M059J (cell line): ENCODE measurements at places on chromosomes 11 and 22. TPM values are rescaled to one million over a fixed set of nuclear protein-coding genes. Genes with fewer than 3 reads are reported as not detected.

GRCh38 chr11:123083623-123084029 is 21.7 kb upstream of the HSPA8 start:
- peak; percentile 99 for DNase-seq

GRCh38 chr11:69486773-69487291 is 5.4 kb downstream of the LINC01488 start:
- DNase-seq, result no peak

DNA sequence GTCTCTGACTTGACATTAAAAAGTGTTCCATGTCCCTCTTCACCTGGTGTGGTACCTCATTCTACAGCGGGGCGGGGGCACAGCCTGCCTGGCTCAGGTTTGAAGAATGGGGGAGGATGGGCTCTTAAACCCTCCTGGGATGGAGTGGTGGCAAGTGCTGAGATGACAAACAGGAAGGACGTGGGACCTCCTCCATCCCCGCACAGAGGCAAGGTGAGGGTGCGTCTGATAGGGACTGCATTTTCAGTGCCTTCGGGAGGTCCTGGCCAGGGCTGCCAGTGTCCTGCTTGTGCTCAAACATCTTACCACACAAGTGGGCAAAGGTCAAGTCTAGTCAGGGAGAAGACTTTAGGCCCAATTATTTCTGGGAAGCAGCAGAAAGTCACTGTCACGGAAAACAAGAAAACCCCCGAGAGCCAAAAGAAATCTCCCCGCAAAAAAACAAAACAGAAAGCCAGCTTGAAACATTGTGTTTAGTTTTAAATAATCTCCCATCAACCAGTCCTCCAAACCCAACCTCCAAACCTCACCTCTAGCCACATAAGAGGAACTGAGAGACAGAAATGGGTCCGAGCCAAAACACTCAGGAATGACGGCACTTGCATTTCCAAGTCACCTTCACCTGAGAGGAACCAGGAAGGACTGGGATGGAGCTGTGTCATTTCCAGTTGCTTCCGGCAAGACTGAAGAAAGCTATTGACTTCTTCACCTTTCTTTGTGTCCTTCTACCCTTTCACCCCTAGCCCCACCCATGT is 966.5 kb downstream of the NTM start:
- DNase-seq, result no peak

- DNase-seq, result no peak
These were observed 24.5 kb upstream of the SERPIND1 start for GRCh38 chr22:20749453-20749852.

Gene P2RY6
- total RNA-seq, result 3.3 and 5.6 TPM in 2 replicates

DNA sequence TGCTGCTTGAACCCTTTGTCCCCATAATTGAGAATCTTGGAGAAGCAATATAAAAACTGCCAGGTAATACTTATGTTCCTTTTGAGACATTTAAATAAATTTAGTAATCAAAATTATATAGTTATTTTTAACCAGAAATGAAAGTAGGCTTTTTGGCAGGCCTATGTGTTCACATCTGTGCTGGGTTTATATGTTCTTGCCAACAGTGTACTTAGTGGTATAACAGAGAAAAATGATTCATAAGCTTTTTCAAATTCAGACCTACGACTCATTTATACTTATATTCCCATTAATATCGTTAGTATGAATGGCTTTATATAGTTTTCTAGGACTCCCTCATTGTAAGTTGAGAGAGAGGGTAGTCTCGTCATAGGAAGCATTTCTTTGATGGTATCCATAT is 79.0 kb downstream of the DDX10 start:
- no peak for DNase-seq

- peak; percentile 15 for DNase-seq
These were observed 390.5 kb downstream of the TBC1D22A start for GRCh38 chr22:47152938-47153337.

DNA sequence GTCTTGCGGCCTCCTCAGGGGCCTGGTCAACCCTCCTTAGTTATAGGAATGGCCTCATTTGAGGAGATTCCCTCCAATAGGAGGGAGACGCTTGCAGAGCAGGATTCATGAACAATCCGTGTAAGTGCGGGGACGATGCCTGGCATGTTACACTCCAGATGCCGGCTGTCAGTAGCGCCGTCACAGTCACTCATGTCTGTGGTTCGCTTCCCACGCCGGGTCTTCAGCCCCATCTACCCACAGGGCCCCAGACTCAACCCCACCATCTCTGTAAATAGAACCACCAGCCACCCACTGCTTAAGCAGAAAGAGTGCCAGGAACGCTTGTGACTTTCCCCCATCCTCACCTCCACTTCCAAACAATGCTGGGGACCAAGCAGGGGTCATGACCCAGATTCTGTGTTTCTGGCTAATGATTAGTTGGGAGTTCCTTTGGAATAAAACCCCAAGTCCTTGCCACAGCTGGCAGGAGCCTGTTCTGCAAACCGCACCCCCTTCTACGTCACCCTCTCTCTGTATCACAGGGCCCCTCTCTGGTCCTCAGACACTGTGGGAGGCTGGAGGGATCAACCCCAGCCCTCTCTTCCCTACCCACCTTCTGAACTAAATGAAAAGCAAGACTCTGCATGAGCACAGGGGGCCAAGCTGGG is 38.8 kb upstream of the TOLLIP start:
- DNase-seq, result no peak

Gene CD248
- total RNA-seq, result not detected in 2 replicates

DNA sequence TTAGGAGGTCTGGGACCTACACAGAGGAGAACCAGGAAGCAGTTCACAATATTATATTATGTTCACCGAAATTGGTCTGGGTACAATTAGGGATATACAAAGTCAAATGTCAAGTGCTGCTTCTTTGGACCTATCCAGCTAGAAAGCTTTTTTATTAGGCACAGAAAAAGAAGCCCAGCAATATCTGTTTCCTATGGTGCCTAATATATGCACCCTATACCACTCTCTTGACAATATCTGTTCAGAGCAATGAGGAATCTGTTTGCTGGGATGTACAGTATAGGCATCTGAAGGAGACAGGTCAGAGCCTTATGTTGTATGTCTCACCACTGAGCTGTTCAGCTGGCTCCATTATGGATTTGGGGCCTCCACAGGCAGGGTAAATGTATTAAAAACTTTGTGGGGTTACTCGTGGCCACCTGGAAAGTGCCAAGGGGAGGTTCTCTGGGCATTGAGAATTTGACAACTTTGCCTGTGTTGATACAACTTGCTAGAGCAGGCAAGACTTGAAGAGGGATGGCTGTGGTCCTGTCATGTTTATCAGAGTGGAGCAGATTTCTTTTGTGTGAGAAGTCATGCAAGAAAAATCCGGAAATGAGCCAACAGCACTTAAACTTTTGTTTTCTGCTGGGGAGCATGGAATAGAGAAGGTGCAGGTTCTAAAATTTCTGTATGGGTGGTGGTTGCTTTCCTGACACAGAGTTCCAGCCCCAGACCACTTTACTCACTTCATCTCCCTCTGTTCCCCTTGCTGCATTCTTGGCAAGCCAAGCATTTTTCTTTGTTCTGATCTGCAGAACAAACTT is 10.1 kb downstream of the STIM1 start:
- DNase-seq, result peak; percentile 84

Gene MN1
- 1.2 and 2.8 TPM in 2 replicates for total RNA-seq

GRCh38 chr22:32106930-32107329 is 52.2 kb downstream of the C22orf42 start:
- no peak for DNase-seq

DNA sequence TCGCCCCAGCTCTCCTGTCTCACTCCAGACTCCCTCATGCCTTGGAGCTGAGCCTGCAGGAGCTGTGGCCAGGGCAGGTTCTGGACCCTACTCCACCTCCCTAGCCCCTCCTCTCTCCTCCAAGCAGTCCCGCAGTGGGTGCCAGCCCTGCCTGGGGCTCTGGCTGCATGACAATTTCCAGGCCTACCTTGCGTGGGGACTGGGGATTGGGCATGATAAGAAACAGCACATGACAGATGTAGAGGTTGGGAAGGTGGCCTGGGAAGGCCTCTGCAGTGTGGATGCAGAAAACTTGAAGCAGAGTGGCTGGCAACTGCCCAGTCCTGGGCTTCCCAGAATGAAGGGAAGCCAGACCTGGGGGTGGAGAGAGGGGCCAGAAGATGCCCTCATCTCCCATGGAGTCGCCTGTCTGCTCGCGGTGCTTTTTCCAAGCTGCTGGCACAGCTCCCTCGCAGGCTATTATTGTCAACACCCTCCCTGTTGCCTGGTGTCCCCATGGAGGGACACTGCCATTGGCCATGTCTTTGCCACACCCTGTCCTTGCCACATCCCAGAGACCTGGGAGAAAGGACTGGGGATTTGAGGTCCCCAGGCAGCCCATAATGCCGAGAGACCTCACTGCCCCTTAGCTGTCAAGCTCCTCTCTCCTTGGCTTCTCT is 48.9 kb upstream of the CDON start:
- DNase-seq, result no peak

GRCh38 chr11:26947379-26947844 is 46.5 kb upstream of the FIBIN start:
- DNase-seq, result peak; percentile 36

DNA sequence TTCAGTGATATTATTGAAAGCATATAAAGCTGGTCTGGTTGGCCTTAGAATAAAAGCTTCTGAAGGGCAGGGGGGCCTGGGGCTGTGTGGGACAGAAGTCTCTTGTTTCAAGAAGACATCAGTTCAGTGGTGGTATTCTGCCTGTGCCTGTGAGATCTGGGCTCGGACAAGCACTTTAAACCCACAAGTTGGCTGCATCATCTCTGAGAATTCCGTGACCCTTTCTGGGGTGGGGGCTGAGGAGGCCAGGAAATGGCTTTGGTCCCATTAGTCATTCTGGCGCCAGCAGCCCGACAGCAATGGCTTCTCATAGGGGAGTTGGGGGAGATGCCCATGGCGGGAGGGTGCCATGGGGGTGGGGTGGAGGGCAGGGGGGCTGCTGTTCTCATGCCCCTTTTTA is 104.1 kb downstream of the PKNOX2 start:
- DNase-seq, result no peak

- DNase-seq, result no peak
These were observed 899 bp upstream of the RAB30 start for GRCh38 chr11:83072350-83073242.

Gene C22orf15
- total RNA-seq, result not detected in 2 replicates

Gene NTM
- 0.96 and 1.5 TPM in 2 replicates for total RNA-seq

DNA sequence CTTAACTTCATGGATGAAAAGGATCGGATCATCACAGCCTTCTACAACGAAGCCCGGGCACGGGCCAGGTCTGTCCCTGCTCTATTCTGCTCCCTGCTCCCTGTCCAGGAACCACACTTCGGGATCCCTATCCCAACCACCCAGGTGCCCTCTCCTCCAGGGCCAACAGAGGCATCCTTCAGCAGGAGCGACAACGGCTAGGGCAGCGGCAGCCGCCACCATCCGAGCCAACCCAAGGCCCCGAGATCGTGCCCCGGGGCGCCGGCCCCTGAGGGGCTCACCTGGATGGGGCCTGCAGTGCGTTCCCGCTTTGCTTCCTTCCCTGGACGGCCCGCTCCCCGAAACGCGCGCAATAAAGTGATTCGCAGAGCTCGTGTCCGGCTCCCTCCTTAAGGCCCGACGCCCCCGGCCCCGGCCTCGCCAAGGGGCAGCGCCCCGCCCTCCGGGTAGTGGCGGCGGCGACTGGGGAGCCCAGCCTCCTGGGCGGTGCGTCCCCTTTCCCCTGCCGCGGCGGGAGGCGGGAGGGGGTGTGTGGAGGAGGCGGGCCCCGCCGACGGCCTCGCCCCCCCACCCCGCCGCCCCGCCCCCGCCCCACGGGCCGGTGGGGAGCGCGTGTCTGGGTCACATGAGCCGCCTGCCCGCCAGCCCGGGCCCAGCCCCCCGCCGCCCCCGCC is at the start of gene VEGFB:
TSS of gene VEGFB (plus strand) at position 672 of the 674 bp plus-strand sequence. CDS start 250 bp downstream, outside the sequence.
- peak; percentile 60 for DNase-seq

- DNase-seq, result no peak
These were observed 700 bp upstream of the STX3 start for GRCh38 chr11:59754494-59754858.

GRCh38 chr11:8823174-8823742 is 87.7 kb upstream of the AKIP1 start:
- no peak for DNase-seq

GRCh38 chr11:43278193-43278956 is 33.4 kb upstream of the API5 start:
- DNase-seq, result peak; percentile 53

GRCh38 chr11:74012074-74012809 is 3.4 kb upstream of the UCP3 start:
- no peak for DNase-seq

DNA sequence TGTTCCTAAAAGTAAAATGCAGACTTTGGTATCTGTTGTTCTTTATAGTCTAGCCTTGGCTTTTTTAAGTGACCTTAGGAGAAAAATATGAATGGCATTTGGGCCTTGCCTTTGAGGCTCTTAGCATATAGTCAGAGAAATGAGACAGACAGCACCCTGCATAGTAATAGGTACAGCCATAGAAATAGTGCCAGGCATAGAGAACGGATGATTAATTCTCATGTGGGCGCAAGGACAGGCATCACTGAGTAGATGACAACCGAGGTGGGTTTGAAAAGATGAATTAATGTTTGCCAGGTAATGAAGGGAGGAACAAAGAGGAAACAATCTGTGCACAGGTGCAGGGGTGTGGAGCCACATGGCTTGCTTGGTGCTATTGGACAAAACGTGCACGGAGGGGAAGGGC is 90.5 kb downstream of the BMAL1 start:
- DNase-seq, result peak; percentile 40

Gene PRR5L
- 72.9 and 81.1 TPM in 2 replicates for total RNA-seq

GRCh38 chr11:60195923-60196368 is 13.1 kb upstream of the MS4A6A start:
- DNase-seq, result no peak

Gene CCDC87
- 0.17 TPM in 1 of 2 replicates, not detected in the other for total RNA-seq

DNA sequence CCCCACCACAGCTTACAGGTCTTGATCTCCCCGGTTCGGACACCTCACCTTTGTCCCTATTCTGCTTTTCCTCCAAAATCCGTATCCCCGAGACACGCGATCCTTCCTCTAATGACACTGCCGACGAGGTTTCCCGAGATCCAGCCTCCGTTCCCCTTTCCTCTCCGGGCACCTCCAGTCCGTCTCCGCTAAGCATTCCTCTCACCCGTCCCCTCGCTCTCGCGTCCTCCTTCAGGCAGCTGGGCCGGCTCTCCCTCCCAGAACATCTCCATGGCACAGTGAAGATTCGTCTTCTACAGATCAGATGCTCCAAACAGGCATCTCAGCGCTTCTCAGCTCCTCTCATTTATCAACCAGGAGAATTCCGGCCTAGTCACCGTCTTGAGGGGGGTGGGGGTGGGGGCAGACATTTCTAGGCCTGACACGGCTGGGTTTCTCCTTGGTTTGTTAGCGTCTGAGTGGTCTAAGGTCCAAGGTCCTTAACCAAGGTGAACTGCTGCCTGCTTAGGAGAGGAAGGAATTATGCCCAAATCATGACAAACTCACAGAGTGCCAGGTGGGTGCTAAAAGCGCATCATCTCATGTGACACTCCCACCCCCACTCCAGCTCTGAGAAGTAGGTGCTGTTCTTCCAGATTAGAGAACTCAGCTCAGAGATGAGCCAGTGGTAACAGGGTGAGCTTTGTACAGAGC is at the start of gene SPTBN2:
TSS of gene SPTBN2 (minus strand) at position 524 of the 693 bp plus-strand sequence. CDS start 7,976 bp downstream, outside the sequence.
- no peak for DNase-seq
